ENCODE measurements at places on chromosomes 3 and 15.

DNA sequence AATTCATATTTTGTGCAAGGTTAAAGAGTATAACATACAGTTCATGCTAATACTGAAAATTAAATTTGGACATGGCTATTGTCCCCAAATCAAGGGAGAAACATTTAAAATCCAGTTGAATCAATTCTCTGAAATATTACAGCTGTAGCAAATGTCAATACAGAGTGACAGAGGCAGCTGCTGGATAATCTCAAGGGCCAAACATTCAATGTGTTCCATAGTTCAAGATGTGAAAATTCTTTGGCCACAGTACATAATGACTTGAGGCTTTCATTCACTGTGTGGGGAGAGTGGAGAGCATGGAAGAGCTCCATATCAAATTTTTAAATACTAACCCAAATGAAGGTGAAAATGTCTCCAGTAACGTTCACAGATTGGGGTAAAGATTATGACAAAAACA lies 1192.8 kb upstream of the CADM2 start:
- no peak for DNase-seq

DNA sequence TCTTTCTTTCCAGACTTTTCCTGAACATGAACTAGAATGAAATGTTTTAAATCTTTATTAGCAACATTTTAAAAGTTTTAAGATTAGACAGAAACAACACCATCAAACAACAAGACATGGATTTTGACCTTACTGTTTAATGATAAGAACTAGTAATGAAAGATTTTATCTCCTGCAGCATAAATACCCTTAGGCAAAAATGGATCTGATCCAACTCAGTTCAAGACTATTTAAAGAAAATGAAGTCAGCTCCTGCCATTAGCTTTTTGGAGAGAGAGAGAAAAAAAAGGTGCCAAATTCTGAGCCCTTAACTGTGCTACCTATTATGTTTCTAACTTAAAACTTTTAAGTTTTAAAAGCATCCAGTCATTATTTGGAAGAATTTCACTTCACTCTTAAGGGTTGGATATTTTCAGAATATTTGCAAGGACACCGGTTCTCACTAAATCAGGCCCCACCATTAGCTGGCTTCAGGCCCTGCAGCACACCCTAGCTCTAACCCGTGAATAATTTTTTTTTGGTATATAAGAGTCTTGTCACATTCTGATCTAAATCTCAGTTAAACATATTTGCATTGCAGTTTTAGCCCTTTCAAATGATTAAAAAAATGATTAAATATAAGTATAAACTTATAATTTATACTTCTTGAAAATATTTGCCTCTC lies 60.0 kb downstream of the NR1I2 start:
- DNase-seq, result no peak

DNA sequence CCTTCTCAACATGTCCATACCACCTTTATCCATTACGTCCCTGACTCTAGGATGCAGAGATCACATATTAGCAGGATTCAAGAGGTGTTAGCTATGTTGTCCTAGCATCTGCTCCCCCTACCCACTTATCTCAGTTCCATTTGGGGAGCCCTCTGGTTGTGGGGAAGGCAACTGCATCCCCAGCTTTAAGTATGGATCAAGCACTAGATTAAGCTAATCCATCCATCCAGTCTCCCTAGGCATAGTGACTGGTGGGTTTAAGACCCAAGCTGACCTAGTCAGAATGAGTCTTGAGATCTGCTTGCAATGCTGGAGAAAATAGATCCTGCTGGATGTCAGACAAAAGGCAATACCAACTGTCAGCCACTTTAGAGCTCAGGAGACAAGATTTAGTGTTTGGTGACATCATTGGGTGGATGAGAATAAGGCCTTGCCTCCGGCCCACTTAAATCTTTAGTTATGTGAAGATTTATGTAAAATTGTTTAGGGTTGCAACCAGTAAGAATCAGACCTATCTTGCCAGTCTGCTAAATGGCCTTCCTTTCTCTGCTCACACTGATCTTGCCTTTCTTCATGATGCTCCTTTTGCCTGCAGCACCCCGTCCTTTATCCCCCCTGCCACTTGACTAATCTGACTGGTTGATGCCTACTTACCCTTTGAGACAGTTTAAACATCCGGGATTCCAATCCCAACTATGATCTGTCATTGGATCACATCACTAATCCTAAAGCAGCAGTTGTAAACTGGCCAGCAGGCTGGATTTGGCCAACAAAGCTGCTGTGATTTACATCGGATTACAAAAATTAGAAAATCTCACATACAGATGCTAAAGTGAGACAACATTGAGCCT lies 2.1 kb upstream of the ISY1 start:
- peak; percentile 58 for DNase-seq

DNA sequence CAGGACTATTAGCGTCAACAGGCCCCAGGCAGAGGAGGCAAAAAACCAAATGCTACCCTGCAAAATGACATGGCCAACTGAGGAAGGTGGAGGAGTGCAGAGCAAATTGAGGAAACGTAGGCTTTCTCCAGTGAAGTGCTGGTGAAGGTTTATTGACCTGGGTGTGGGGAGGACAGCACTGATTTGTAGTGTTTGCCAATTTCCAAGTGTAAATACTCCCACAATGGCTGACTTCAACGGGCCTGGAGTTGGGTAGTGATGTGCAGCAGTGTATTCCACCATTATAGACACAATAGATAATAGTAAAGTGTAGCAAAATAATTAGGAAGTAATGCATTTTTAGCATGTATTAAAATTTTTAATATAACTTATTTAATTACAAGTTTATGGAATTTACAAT lies 32.2 kb upstream of the TPM1 start:
- DNase-seq, result no peak

DNA sequence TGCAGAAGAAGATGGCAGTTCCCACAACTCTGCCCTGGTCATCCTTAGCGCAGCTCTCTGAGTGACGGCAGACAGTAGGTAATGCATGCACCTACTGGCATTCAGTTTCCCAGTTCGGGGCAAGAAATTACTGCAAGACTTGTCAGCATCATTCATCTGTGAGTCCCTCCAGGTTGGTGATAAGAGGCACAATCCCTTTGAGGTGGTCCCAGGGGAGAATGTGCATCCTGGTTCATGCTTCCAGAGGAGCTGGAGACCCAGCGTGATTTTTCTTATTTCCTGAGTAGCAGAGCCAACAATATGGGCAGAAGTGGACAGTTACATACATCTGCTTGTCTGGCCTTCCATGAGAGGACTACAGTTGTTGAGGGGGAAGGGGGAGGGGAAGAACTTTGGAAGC lies 235.9 kb upstream of the BHLHE40 start:
- no peak for DNase-seq

- DNase-seq, result no peak
Observed at GRCh38 chr3:72830452-72831223, 17.6 kb downstream of the SHQ1 start.

GRCh38 chr15:67125589-67126502 lies 60.4 kb downstream of the SMAD3 start:
- no peak for DNase-seq

- no peak for DNase-seq
Observed at GRCh38 chr15:25545017-25545416, 106.2 kb upstream of the UBE3A start.

DNA sequence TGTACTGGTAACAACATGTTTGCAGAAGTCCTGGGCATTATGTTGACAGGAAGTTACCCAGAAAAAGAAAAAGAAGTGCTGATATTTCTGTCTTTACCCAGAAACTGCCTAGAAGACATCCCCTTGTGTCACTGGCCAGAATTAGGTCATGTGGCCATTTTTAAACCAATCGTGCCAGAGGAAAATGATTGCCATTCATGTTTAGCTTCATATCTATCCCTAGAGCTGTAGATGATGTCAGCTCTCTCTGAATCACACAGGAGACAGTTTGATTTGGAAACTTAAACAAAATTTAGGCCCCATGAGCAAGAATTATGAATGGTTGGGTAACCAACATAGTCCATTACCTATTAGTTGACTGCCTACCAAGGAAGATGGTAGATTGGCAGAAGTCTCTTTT lies 8.9 kb upstream of the PLOD2 start:
- no peak for DNase-seq

DNA sequence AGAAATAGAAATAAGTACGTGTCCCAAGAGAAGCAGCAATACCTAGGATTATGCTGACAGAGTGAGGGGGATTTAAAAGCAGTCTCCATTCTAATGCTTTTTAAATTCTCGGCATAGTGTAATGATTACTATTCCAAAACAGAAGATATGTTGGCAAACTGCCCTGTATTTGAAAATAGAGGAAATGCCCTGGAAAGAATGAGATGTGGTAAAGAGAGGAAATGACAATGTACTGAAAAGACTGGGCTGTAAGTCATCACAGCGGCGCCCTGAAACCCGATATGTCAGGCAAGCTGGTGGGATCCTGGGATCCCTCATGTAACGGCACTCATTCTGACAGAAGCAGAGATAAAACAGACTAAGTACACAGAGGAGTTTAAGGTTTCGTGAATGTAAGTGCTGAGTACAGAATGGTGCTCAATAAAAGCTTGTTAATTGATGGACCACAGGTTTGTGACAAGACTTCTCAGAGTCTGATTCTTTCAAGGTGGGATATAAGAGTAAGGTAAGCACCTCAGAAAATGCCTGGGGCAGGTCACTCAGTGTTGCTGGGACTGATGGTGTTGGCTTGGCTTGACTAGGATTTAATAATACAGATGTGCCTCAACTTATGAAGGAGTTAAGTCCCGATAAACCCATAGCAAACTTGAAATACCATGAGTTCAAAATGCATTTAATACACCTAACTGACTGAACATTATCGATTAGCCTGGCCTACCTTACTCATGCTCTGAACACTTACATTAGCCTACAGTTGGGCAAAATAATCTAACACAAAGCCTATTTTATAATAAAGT lies 91.4 kb downstream of the NFKBIZ start:
- DNase-seq, result peak; percentile 28

DNA sequence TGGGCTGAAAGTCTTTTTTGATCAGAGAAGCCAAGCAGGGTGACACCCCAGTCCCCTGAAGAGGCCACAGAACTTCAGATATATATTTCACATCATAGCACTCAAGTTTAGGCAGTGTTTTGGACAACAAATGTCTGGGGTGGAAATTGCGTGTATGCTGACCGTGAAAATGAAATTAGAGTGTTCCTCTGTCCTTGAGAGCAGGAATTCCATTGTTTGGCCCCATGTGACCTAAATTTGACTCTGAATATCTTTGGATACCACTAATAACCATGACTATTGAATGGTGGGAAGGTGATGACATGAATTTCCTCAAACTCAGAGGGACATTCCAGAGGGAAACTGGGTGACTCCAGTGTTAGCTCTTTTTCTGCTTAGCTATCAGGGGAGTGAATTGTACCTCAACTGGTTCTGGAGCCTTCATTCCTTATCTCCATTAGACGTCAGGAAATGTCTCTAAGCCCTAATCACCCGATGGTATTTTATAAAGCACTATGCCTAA lies 263.5 kb upstream of the RASGRP1 start:
- no peak for DNase-seq

DNA sequence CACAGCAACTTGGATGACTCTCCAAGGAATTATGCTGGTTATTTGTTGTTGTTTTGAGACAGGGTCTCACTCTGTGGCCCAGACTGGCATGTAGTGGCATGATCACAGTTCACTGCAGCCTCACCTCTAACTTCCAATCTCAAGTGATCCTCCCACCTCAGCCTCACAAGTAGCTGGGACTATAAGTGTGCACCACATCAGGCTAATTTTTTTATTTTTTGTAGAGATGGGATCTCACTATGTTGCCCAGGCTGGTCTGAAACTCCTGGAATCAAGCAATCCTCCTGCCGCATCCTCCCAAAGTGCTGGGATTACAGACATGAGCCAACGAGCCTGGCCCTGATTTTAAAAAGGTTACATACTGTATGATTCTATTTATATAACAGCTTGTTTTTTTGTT lies 63.0 kb downstream of the RBPMS2 start:
- DNase-seq, result no peak

- no peak for DNase-seq
Observed at GRCh38 chr3:27078246-27078913, 290.8 kb downstream of the NEK10 start.

DNA sequence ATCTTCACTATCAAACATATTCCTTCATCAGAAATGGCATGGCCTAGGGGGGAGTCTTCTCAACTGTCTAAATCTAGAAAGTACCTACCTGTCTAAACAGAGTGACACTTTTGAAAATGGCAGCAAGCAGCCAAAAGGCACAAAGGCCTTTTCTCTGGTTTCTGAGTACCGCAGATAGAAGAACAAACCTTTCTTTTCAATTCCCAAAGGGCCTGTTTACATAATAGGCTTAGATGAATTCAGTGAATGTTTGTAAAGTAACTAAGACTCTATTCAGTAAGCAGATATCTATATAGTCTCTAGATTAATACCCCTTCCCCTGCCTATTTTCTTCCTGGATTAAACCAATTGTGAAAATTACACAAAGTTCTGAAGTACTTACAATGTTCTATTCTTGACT lies 7.1 kb downstream of the MYEF2 start:
- no peak for DNase-seq

DNA sequence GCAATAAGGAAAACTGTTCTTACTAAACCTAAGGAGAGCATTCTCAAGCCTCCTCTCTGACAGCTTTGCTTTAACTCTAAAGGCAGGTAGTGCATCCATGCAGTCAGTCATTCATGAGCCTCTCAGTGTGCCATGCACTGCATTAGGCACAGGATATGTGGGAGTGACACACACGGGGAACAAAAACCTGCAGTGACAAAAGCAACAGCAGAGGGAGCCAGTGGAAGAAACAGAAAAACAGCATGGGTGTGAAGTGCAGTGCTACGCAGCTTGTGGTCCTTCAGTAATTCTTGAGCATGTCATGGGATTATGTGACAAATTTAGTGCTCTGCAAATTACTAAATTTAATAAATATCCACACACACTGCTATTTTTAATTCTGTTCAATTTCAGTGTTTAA lies 230.7 kb downstream of the BBX start:
- peak; percentile 69 for DNase-seq

DNA sequence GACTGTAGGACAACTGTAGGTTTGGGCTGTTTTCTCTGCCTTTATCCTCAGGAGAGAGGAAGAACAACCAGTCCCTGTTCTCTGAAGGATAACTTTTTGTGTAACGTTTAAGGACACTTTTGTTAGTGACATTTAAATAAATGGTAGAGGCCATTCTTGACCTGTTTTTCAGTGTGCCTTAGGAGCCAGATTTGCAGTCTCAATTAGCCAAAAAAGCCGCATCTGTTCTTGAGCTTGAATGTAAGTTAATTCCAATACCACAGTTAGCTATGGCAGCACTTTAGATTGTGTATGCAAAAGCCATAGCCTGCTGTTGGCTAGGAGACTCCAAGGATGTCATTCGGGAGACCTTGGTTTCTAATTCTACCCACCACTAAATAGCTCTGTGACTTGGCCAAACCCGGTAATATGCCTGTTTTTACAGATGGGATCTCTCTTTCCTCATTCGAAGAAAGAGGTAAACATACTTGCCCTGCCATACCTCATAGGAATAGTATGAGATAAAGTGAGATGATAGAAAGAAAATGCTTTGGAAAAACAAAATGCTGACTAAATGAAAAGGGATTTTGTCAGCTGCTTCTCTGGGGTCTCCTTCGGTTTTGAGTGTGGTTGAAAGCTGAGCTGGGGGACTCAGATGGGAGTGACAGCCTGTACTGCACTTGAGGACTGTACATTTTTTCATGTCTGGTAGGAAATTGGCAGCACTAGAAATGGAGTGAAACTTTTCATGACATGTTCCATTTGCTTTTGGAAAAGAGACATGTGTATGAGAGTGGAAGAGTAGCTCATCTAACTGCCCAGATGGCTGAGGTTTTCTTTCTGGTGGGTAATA lies 57.3 kb upstream of the ROPN1 start:
- DNase-seq, result no peak

- DNase-seq, result no peak
Observed at GRCh38 chr3:190261740-190262139, 60.5 kb downstream of the CLDN1 start.

Measured in hematopoietic multipotent progenitor cell treated with erythropoietin and hydrocortisone succinate and interleukin-3 and kit ligand, for 8 days (in vitro differentiated cells).